GM19239 (cell line): ENCODE measurements at places on chromosomes 1 and 21.

GRCh38 chr1:198360208-198360729 lies 180.2 kb downstream of the ATP6V1G3 start:
- DNase-seq: no peak

- DNase-seq: no peak
These were observed 83.4 kb downstream of the ASH1L start for GRCh38 chr1:155479205-155479604.

- no peak for DNase-seq
These were observed 295.9 kb upstream of the ADGRL4 start for GRCh38 chr1:79302380-79302930.

DNA sequence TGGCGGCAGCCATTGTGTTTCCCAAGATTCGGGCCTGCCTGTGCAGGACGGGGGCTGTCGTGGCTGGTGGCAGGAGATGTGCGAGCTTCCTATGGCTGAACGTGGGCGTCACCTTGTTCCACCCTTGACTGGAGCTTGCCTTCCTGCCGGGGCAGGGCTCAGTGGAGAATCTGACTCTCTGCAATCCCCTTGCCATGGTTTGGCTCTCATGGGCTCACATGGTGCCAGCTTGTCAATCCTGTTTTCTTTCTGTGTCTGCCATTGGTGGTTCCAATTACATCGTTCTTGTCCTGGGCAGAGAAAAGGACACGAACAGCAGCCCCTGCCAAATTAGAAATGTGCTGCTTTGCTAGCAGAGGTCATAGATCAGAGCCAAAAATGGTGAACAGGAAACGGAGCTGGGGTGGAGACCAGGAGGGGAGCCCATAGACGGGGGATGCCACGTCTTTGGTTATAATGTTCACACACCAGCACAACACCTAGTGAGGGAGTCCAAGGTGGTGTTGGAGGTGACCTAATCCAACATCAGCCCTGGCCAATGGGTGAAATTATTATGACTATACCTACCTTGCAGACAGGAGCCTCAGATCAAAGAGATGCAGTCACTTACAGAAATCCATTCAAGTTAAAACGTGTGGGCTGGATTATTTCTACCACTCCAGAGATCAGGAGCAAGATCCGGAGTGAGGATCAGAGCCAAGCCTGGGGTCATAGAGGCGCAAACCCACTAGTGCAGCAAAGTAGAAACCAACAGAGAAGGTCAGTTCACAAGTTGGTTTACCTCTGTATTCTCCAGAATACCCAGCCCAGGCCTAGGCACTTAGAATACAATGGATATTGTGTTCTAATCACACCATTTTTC lies 253.1 kb downstream of the SIPA1L2 start:
- DNase-seq: no peak

- DNase-seq: no peak
These were observed 28.8 kb downstream of the ABCG1 start for GRCh38 chr21:42247716-42248115.

DNA sequence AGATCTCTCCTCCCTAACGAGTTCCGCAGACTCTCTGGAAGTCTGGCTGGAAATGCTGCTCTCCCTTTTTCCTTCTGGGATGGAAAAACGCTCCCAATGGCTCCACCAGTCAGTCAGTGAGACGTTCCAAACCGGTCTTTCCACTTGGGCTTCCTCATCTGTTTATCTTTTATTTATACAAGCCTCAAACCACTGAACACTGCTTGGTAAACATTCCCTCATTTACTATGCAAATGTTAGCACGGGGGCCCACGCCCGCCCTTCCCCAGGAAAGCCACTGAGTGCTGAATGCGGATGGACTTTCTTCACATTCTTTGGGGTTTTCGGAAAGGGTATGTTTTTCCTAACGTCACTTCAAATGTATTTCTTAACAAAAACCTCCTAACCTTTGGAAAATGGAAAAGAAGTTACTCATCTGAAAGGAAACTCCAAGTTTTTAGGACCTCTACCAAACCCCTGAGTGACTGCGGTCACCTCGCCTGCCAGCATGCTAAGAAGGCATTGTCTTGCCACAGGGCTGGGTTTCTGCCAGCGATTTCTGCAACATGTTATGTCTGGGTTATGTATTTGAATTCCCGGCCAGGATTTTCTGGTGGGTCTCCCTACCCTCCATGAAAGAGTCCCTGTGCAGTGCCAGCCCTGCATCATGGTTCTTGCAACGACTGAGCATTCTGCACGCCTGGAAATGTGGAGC lies 14.0 kb upstream of the UMODL1 start:
- DNase-seq: no peak
